ENCODE measurements at places on chromosomes 1 and 21.

DNA sequence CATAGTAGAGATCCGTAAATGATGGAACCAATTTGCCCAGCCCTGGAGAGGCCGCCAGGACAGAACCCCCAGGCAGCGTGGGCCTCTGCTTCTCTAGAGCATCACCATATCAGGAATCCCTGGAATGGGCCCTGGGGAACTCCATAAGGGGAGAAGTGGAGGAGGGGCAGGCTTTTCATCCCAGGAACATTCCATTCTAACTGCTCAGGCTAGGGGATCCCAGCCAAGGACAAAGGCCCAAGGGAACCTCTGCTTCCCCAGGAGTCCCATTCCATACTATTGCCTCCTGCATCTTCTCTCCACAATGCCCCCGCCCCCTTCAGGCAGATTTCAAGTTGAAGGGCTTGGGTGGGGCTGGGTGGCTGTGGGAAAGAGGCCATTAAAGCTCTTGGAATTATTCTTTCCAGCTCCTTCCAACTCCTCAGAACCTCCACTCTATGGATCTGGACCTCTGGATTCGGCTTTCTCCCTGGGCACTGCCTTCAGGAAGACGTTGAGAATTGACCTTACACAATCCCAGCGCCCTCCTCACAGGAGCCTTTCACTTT is 6.0 kb downstream of the TRNP1 start:
- DNase-seq: no peak

- DNase-seq: no peak
These were observed 668.0 kb downstream of the MRPL39 start for GRCh38 chr21:24939291-24939690.

DNA sequence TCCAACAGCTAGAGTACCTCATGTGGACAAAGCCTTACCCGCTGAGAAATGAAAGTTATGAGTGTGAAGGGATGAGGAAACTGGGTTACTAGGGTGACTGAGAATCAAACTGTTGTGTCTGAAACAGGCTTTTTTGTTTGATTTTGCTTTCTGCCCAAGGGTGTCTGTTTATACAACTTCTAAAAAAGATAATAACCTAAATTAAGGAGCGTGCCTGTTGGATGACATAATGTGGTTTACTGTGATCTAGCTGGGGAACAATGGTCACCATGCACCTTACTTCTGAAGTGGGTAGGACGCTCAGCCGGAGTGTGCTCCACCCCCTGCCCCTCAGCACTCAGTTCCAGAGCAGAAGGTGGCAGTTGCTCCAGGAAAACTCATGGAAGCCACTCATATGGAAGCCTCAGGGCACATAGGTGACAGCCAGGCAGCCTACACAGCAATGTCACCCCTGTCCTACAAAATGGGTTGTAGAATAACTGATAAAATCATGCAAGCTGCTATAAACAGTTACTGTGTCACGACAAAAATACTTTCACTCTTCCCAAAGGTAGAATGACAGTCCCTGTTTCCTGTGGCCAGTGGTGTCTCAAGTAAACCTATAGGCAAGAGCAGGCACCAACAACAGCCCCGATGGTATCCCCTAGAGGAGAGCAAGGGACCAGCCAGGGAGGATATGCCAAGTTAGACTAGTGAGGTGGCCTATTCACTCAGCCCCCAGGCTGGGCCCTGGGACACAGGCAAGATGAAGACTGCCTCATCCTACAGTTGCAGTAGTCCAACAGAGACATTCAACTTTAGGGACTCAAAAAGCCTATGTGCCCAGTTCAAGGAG is 29.3 kb downstream of the SIPA1L2 start:
- DNase-seq: no peak

DNA sequence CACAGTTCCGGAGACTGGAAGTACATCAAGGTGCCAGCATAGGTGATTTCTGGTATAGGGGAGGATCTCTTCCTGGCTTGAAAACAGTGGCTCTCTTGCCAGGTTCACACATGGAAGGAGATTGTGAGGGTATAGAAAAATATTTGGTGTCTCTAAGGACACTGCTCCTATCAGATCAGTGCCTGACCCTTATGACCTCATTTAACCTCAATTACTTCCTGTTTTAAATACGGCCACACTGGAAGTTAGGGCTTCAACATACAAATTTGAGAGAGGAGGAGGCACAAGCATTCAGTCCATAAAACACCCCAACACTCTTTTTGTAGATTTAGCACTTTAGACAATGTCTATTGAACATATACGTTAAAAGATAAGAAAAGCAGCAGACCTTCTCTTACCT is 37.0 kb downstream of the COL6A1 start:
- DNase-seq: no peak

DNA sequence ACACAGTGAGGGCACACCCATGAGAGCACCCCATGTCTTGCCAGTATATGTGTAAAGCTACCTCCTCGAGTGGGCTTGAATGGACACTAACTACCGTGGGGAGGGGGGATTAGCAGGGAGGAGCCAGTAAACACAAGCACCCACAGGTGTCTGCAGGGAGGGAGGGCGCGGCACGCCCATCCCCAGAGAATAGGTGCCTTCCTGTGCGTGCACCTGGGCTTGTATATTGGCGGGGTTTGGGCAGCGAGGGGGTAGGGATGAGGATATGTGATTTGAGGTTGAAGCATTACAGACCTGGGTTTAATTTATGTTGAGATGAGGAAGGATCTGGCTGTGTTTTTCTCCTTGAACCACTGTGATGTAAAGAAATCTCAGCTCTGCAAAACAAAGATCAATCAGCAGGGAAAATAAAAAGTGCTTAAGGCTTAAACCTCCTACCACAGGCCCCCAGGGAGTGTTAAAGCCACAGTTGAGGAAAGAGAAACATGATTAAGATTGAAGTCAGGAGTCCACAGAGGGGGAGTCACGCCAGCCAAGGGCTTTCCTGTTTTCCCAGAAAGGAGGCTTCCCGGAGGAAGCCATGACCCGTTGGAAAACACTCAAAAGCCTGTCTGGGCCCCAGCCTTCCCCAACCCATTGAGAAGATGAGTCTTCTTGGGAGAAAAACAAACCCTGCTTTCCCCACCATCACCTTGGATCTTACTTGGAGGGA is 80.0 kb downstream of the CAMK2N1 start:
- no peak for DNase-seq

Measured in stimulated activated CD4-positive, alpha-beta T cell treated with anti-CD3 and anti-CD28 coated beads, Interleukin-4, amount 100 ng/mL, for 1 hour (primary cell).